Calu3 (cell line): ENCODE measurements at places on chromosomes 2 and 18. TPM values are rescaled to one million over a fixed set of nuclear protein-coding genes. Genes with fewer than 3 reads are reported as not detected.

NXPH2 gene
- total RNA-seq = 1.3 and 3.1 TPM in 2 replicates

ACTG2 gene
- total RNA-seq = not detected in 2 replicates

ANKRD30BL gene
- not detected in 2 replicates for total RNA-seq

SULT1C4 gene
- total RNA-seq = not detected in 2 replicates

UGT1A8 gene
- not detected in 2 replicates for total RNA-seq

FBXO41 gene
- total RNA-seq = 15.0 and 16.1 TPM in 2 replicates

GRCh38 chr2:5125017-5125730 lies 567.0 kb upstream of the SOX11 start:
- H3K4me1 ChIP-seq = no peaks in the 10 kb centered on the region
- H3K4me3 ChIP-seq = no peak overlapping the region
- H3K27ac ChIP-seq = no peak overlapping the region

- no peaks in the 10 kb centered on the region for H3K36me3 ChIP-seq
- DNase-seq = no peak
- peaks cover 57% of the 10 kb centered on the region for H3K27me3 ChIP-seq
- H3K4me3 ChIP-seq = no peak overlapping the region
- no peak overlapping the region for H3K27ac ChIP-seq
Measured at GRCh38 chr18:48203961-48204666, 205.1 kb downstream of the ZBTB7C start.

DNA sequence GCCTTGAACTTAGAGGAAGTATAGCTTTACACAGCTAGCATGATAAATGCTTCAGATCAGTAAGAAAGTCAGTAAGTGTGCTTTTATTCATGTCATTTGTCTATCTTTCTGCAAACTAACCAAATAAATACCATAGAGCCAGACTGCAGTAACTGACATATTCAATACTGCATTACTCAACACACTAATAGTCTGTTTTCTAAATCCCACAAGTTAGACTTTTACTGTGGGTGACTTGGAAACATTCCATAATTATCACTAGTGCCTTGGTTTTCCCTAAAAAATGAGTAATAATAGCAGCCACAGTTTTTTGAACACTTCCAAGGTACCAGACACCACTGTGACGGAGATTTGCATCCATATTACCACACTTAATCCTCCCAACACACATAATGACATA lies 33.0 kb downstream of the ACVR1 start:
- H3K27me3 ChIP-seq = no peaks in the 10 kb centered on the region
- DNase-seq = no peak
- H3K4me3 ChIP-seq = peak overlapping the region; percentile 19
- peak overlapping the region; percentile 54 for H3K27ac ChIP-seq
- H3K36me3 ChIP-seq = peaks cover 43% of the 10 kb centered on the region

- no peaks in the 10 kb centered on the region for H3K4me1 ChIP-seq
- H3K27me3 ChIP-seq = peaks cover 1% of the 10 kb centered on the region
- H3K4me3 ChIP-seq = no peak overlapping the region
- no peak for DNase-seq
Measured at GRCh38 chr2:12762337-12762736, 45.6 kb downstream of the TRIB2 start.

DNA sequence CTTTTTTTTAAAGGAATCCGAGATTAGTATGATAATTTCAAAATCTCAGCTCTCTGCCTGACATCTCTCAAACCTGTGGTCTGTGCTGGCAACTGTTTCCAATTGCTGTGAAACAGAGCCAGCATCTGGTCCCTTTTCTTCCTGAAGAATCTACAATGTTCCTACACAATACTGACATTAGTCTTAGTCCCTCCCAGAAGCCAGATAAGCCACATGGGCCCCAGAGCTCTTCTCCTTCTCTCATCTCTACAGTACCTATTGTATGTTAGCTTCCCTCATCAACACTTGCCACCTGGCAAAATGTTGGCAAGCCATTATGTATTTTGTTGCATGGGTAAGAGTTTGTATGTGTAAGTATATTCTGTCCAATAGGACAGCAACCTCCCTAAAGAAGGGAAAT lies 62.9 kb upstream of the CDKL4 start:
- no peaks in the 10 kb centered on the region for H3K4me1 ChIP-seq
- peaks cover 4% of the 10 kb centered on the region for H3K36me3 ChIP-seq
- DNase-seq = no peak
- no peak overlapping the region for H3K27ac ChIP-seq

GRCh38 chr2:6978991-6979390 lies 61.8 kb downstream of the RNF144A start:
- no peak overlapping the region for H3K27ac ChIP-seq
- no peaks in the 10 kb centered on the region for H3K27me3 ChIP-seq
- peaks cover 25% of the 10 kb centered on the region for H3K4me1 ChIP-seq
- no peak overlapping the region for H3K4me3 ChIP-seq
- H3K36me3 ChIP-seq = peaks cover 5% of the 10 kb centered on the region
- DNase-seq = no peak

- no peaks in the 10 kb centered on the region for H3K27me3 ChIP-seq
- no peak overlapping the region for H3K4me3 ChIP-seq
- DNase-seq = no peak
- no peaks in the 10 kb centered on the region for H3K36me3 ChIP-seq
- no peaks in the 10 kb centered on the region for H3K4me1 ChIP-seq
- no peak overlapping the region for H3K27ac ChIP-seq
Measured at GRCh38 chr2:80153151-80153550, 151.4 kb downstream of the LRRTM1 start.

- no peak for DNase-seq
- peaks cover 24% of the 10 kb centered on the region for H3K4me1 ChIP-seq
- H3K36me3 ChIP-seq = no peaks in the 10 kb centered on the region
Measured at GRCh38 chr2:88657131-88657530, 29.9 kb upstream of the EIF2AK3 start.

DNA sequence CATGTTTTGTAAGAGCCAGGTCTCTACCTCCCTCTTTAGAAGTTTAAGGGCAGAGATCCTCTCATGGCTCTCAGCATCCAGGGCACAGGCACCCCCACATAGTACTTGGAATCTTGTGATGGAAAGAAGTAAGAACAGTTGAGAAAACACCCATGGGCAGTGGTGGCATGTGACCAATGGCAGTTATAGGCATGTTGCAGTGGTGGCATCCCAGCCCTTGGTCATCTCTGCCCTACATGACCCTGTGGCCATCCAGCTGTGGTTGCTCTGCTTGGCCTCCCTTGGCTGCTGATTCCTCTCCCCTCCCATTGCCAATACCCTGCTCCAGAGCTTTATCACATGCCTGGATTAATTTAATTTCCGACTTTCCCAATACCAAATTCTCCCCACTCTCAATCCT lies 13.3 kb upstream of the MSH2 start:
- no peaks in the 10 kb centered on the region for H3K4me1 ChIP-seq
- no peaks in the 10 kb centered on the region for H3K27me3 ChIP-seq
- DNase-seq = no peak
- H3K27ac ChIP-seq = no peak overlapping the region
- peaks cover 53% of the 10 kb centered on the region for H3K36me3 ChIP-seq
- no peak overlapping the region for H3K4me3 ChIP-seq

DNA sequence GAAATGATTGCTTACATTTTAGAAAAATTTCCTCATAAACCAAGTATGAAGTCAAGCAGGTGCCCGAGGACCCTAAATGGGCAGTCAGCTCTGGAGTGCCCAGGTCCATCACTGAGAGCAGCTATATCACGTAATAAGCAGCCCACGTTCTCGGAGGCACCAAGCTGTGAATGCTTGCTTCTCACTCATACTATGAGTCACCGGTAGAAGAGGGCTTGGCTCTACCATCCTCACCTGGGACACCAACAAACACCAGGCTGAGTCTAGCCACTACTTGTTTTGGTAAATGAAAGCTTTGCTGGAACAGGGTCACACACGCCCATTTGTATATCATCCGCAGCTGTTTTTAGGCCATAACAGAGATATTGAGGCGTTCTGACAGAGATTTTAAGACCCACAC lies 207.5 kb downstream of the SEPTIN10 start:
- no peak for DNase-seq
- H3K27me3 ChIP-seq = peaks cover 91% of the 10 kb centered on the region
- no peaks in the 10 kb centered on the region for H3K4me1 ChIP-seq
- H3K27ac ChIP-seq = no peak overlapping the region

- no peak overlapping the region for H3K27ac ChIP-seq
- DNase-seq = no peak
- H3K4me1 ChIP-seq = no peaks in the 10 kb centered on the region
- H3K36me3 ChIP-seq = no peaks in the 10 kb centered on the region
- no peaks in the 10 kb centered on the region for H3K27me3 ChIP-seq
- no peak overlapping the region for H3K4me3 ChIP-seq
Measured at GRCh38 chr2:72809095-72809494, 16.7 kb downstream of the EXOC6B start.

DNA sequence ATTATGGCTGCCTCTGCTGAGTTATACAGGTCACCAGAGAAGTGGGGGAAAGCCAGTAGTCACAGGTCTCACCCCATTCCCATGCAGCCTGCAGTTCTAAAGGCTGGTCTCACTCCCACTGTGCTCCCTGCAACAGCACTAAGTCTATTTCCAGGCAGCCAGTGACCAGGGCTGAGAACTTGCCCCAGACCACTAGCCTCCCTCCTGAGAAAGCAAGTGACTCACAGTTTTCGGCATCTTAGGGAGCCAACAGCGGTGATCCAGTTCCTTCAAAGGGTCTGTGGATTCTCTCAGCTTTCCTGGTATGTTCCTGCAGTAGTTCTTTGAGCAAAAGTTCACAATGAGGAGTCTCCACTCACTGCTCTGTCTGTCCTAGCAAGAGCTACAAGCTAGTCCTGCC lies 329.6 kb upstream of the MAP2 start:
- no peak for DNase-seq
- no peak overlapping the region for H3K4me3 ChIP-seq
- H3K27ac ChIP-seq = no peak overlapping the region
- H3K4me1 ChIP-seq = peaks cover 29% of the 10 kb centered on the region
- no peaks in the 10 kb centered on the region for H3K36me3 ChIP-seq
- no peaks in the 10 kb centered on the region for H3K27me3 ChIP-seq

DNA sequence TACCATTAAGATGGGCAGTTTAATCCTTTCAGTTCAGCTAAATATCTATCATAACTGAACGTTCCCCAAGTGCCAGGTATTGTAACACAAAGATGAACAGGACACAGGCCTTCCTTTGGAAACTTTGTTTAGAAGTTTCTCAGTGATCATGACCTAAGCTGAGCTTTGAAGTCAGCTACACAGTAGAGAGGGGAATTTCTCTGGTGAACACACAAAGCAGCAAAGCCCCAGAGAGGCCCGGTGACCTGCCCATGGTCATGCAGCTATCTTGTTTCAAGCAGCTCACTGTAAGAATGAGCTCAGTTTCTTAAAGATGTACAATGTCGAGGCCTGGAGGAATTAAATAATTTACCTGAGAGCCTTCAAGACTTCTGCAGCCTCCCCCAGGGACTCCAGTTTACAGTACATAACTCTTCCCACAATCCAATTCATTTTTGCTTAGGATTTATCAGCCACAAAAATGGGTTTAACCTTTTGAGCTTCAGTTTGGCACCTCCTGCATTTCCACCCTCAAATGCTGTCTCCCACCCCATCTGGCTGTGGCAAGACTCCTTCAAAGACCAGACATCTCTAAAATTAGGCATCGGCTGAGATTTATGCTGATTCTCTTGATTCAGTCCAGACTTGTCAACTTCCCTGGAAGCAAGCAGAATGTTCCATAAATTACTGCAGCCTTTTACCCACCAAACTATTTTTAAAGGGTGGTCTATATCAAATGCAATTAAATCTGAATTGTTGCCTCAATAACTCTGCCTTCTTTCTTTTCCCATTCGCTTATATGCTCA lies 325.6 kb downstream of the TXNL1 start:
- H3K4me3 ChIP-seq = no peak overlapping the region
- no peaks in the 10 kb centered on the region for H3K36me3 ChIP-seq
- no peak overlapping the region for H3K27ac ChIP-seq

- H3K27ac ChIP-seq = peak overlapping the region; percentile 35
- H3K27me3 ChIP-seq = no peaks in the 10 kb centered on the region
- peak; percentile 15 for DNase-seq
- peak overlapping the region; percentile 5 for H3K4me3 ChIP-seq
- no peaks in the 10 kb centered on the region for H3K36me3 ChIP-seq
Measured at GRCh38 chr18:22250591-22250996, 81.2 kb downstream of the GATA6 start.

- H3K36me3 ChIP-seq = peaks cover 12% of the 10 kb centered on the region
- no peak overlapping the region for H3K4me3 ChIP-seq
- H3K27ac ChIP-seq = no peak overlapping the region
Measured at GRCh38 chr2:53770264-53770663, 2.7 kb downstream of the CHAC2 start.

DNA sequence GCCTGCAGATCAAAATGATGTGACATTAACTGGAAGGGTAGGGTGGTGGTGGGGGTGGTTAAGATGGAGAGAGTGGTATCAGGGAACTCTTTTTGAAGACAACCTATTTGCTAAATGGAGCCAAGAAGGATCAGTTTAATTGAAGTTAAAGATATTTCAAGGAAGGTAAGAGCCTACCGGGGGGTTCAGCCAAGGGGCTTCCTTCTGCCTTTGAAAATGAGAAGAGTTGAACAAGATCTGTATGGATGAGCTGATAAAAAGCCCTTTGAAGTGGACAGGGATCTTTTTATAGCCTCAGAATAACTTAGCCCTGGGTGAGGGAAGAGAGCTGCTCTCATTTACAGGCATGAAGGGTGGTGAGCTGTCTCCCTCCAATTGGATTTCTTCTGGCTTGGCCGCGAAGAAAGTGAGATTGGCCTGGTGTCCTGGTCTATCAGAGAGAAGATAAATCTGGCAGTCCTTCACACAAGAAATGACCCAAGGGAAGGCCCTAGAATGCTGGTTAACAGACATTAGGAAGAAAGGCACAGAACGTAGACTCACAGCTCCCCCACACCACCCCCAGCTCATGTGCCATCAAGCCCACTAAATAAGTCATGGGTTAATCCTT lies 439.8 kb downstream of the TNS1 start:
- DNase-seq = no peak
- H3K27me3 ChIP-seq = peaks cover 40% of the 10 kb centered on the region
- H3K27ac ChIP-seq = no peak overlapping the region
- no peaks in the 10 kb centered on the region for H3K4me1 ChIP-seq
- no peaks in the 10 kb centered on the region for H3K36me3 ChIP-seq

DNA sequence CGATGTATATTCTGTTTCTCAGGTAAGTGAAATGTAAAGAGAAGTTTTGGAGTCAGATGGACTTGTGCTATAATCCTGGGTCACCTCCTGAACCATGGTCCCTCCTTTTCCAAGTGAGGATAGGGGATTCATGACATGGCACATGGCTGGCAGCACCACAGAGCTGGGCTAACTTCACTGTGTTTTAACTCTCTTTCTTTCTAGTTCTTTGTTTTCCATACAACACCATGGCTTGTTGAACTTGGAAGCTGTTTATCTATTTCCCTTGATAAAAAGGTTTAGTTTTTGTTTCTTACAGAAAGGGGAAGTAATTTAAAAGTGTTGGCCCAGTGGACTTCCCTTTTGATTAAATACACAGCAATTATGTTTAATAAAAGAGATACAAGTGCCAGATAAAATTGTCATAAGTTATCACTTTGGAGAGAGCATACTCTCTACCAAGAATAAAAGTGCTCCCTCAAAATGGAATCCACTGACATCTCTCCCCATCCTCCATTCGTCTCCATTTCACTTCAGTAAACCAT lies 90.4 kb downstream of the PLCL1 start:
- H3K27ac ChIP-seq = no peak overlapping the region
- H3K4me1 ChIP-seq = no peaks in the 10 kb centered on the region
- H3K4me3 ChIP-seq = no peak overlapping the region
- no peaks in the 10 kb centered on the region for H3K27me3 ChIP-seq
- no peak for DNase-seq

GRCh38 chr2:46548103-46548486 lies 68.7 kb downstream of the TMEM247 start:
- no peak overlapping the region for H3K4me3 ChIP-seq
- no peak overlapping the region for H3K27ac ChIP-seq
- no peak for DNase-seq
